Lower leg skin (tissue), 4 donors: ENCODE measurements at places on chromosomes 6 and 20. TPM values are rescaled to one million over a fixed set of nuclear protein-coding genes. Genes with fewer than 3 reads are reported as not detected.
A peak's percentile ranks its signal among the peaks of the same experiment; 100 is the strongest.

TNF gene
- total RNA-seq = 0.39 TPM

NMBR gene
- not detected for total RNA-seq

NUP43 gene
- 14.6 TPM for total RNA-seq

ARFGEF2 gene
- total RNA-seq = 29.2 TPM

LAMP5 gene
- 0.16 TPM for total RNA-seq

PPP1R14C gene
- total RNA-seq = 137 TPM

ULBP3 gene
- total RNA-seq = 1.2 TPM

HLA-DOA gene
- 10.7 TPM for total RNA-seq

- DNase-seq = no peak
These were observed 59.4 kb upstream of the CD83 start for GRCh38 chr6:14058029-14058695.

- DNase-seq = no peak
These were observed 77.1 kb downstream of the NINL start for GRCh38 chr20:25508083-25508770.

- no peak for DNase-seq
These were observed 89.4 kb upstream of the EDN1 start for GRCh38 chr6:12200761-12201160.

GRCh38 chr6:158713469-158713868 lies 63.6 kb downstream of the SYTL3 start:
- peak; percentile 79 for DNase-seq

- no peak for DNase-seq
These were observed 90.6 kb upstream of the SYNDIG1 start for GRCh38 chr20:24378661-24379483.

DNA sequence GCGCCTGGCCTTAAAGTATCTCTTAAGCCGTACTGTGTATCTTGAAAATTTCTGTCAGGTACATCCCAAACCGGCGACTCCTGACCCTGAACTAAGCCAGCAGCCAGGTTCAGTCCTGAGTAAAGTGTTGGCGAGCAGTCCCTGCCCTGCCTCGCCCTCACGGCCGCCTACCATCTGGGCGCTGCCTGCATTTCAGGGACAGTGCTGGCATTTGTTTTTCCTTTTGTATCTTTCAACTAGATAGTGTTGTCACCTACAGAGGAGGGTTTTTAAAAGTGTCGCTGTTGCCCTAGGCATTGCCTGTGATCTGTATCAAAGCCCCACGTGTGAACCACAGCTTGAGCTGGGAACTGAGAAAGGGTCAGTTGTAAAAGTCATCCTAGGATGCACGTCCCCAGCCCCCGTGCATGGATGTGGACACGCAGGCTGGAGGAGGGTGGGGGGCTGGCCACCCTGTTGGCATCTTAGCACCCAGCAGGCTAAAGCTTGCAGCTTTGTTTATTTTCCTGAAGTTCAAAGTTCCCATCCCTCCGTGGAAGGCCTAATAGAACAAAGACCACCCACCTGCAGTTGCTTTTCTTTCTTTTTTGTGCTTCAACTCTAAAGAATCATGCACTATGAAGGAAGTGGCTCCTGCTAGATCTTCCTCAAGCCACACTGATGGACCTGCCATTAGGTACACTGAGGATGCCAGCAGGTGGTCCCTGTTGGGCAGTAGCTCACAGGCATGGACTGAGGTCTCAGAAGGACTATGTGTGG lies 136.8 kb downstream of the ZDHHC14 start:
- no peak for DNase-seq

DNA sequence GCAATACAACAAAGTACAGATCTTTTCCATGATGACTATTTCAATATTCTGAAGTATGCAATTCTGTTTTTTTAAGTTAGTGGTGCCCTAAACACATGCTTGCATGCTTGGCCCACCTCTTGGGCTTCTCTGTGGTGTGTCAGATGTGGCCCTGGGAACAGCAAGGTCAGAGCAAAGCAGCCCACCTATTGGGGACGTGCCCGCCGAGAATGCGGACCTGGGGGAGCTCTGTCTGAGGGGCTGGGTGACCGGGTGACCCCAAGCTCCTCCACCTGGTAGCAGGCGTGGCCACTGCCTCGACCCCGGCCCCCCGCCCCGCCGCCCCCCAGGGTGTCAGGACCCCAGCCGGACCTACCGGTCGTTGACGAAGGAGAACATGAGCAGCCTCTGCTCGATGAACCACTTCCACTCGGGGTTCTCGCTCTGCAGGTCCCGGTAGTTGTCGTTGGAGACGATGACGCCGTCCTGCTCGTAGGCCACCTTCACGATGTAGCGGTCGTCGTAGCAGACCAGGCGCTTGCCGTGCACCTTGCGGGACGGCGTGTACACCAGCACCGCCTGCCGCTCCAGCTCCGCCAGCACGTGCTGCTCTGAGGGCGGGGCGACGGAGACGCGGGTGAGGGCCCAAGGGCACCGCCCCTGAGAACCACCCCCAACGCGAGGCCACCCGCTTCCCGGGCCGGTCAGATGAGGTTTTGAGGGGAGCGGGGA lies 28.3 kb downstream of the ZC3H12D start:
- no peak for DNase-seq

DNA sequence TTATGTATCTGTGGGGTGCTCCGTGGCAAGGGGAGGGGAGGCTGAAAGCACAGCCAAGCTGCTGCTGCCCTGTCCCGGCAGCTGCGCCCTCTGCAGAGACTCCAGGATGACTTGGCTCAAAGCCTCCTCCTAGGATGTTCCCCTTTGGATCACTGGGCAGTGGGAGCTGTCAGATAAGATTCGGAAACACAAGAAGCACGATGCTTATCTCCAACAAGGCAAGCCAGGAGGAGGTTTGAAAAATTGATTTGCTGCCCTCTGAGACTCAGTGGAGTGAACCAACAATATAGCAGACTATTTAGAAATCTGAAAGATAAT lies 776.4 kb downstream of the C6orf118 start:
- DNase-seq = no peak

DNA sequence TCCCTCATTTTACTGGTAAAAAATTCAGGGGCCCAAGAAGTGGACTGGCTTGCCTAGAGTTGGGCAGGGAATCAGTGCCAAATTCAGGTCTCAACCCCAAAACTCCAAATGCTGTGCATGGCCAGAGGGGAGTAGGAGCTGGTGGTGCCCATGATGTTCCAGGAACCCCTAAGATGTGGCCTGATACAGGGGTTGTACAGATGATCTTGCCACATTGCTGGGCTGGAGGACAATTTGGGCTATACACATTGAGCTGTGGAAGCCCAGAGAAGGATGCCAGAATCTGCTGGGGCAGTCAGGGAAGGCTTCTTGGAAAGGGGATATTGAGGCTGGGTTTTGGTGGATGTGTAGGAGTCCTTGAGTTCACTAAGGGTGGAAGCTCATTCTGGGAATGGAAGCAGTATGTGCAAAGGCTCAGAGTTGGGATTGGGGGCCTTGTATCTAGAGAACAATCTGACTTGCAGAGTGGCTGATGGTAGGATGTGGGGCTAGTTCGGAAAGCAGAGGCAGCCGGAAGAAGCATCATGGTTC lies 38.0 kb upstream of the APCDD1L start:
- DNase-seq = no peak

DNA sequence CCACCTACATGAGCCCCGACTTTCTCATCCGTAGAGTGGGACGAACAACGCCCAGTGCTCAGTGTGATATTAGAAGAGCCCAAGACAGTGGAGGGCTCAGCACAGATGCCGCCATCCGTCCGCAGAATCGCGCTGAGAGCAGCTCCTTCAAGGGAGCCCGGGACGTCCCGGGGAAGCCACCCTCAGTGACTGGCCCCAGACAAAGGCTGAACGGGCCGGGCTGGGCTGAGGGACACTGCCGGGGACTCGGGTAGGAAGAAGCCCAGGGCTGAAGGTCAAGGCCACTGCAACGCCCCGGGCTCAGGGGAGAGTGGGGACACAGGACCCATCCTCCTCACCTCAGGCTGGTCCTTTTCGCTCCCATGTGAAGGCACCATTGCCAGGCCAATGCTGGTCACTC lies 12.8 kb upstream of the CHRNA4 start:
- DNase-seq = no peak

GRCh38 chr6:118092086-118092485 lies 185.0 kb downstream of the SLC35F1 start:
- no peak for DNase-seq

DNA sequence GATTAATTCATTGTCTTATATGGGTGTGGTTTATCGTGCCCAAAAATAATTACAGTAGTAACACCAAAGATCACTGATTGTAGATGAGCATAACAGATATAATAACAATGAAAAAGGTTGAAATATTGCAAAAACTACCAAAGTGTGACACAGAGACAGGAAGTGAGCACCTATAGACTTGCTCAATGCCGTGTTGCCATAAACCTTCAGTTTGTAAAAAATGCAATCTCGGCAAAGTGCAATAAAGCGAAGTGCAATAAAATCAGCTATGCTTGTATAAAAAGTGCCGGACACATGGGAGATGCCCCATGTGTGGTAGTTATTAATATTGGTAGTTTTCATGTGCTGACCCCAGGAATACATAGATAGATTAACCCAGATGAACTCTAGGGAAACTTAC lies 192.6 kb downstream of the NRN1 start:
- DNase-seq = no peak

GRCh38 chr6:106910999-106911949 lies 63.3 kb downstream of the CD24 start:
- no peak for DNase-seq

- DNase-seq = peak; percentile 6
These were observed 78.7 kb downstream of the DLL1 start for GRCh38 chr6:170212051-170212756.

- no peak for DNase-seq
These were observed 290.0 kb downstream of the PTPRK start for GRCh38 chr6:128230267-128230989.

DNA sequence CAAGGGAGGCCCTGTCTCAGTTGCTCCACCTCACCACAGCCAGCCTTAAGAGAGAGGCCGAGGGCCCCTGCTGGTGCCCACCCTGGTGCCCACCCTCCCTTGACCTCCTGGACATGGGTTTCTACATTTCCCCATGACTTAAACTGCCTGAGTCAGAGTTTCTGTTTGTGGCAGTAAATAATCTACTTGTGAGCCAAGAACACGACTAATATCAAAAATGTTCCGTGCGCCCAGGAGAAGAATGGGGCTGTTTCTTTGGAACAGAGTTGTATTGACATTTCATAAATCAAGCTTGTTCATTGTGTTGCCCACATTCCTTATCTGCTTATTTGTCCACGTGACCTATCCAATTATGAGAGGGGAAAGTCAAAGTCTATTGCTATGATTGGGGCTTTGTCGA lies 143.5 kb downstream of the ANKRD60 start:
- no peak for DNase-seq

DNA sequence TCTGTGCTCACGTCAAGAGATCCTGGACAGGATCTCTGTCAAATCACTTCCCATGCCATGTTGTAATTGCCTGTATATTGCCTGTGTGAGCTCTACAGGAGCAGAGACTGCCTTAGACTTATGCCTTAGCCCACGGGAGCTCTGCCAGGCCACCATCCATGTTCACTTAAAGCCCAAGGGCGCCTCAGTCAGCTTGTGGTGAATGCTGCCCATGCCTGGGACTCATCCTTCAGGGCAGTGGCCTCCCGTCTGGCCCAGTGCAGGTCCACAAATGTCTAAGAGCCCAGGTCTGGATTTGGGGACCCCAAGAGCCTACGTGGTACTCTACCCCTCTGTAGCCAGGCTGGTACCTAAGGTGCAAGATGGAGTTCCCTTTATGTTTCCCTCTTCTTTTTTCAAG lies 22.4 kb upstream of the BPIFA2 start:
- no peak for DNase-seq

- no peak for DNase-seq
These were observed 16.6 kb downstream of the CD40 start for GRCh38 chr20:46134716-46135115.

GRCh38 chr6:1600063-1600763 lies 9.5 kb upstream of the FOXC1 start:
- no peak for DNase-seq
